SK-N-SH treated with all-trans-retinoic acid at 6 μM for 48 hours (cell line): ENCODE measurements at places on chromosomes 16 and 17.

DNA sequence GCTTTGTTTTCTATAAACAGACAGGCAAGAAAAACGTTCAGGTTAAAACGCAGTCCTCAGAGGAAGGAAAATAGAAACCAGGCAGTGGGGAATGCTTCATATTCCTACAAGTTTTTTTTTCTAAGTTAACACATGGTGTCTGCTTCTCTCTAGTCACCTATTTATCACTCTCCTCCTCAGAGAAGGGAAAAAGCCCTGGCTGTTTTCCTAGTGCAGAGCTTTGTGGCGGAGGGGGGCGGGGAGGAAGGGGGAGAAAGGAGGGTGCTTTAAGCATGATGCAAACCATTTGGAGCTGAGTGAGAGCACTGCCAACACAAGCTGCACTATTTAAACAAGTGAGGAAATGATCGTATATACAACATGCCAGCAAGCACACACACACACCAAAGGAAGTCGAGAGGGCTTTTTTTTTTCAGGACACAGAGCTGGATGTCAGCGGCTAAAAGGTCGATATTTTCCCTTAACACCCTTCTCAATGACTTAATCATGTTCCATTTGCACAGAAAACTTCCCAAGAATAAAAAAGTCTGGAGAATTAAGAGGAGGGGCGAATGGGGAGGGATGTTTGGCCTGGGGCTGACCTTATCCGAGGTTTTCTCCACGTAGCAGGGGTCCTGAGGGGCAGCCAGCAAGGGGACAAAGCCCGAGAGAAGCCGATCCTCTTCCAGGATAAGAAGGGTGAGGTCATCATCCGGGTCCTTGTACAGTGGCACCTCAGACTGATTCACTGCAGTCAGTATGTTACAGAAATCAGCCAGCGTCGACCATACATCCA, 117.4 kb downstream of the HIC1 start:
- ATAC-seq: peak; percentile 76

DNA sequence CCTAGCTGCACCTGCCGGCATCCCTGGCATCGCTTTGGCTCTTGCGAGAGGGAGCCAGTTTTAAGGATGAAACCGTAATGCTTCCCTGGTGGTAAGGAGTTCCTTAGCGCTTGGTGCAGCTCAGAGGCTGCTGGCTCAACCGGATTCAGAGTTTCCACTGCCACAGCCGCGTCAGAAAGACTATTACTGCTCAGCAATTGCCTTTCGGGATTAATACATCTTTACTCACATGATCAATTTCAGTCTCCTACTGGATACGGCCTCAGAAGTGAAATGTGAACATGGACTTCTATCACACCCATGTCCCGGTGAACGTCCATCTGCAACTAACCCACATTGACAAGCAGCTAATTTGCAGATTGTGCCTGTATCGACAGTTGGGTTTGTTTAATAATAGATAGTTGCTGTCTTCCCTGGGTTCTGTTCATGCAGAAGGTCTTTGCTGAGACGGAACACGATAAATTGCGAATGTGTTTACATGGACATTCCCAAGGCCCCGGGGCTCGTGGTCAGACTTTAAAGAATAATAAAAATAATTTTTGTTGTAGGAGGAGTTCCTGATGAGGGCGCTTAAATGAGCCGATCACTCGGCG, 175.4 kb downstream of the ENGASE start:
- ATAC-seq: no peak

- peak; percentile 64; the same call in 2 of the 3 replicates for ATAC-seq
Observed at GRCh38 chr17:57849163-57849873, 526 bp downstream of the MRPS23 start.

GRCh38 chr16:19506965-19507364, 14.9 kb downstream of the GDE1 start:
- ATAC-seq: no peak

DNA sequence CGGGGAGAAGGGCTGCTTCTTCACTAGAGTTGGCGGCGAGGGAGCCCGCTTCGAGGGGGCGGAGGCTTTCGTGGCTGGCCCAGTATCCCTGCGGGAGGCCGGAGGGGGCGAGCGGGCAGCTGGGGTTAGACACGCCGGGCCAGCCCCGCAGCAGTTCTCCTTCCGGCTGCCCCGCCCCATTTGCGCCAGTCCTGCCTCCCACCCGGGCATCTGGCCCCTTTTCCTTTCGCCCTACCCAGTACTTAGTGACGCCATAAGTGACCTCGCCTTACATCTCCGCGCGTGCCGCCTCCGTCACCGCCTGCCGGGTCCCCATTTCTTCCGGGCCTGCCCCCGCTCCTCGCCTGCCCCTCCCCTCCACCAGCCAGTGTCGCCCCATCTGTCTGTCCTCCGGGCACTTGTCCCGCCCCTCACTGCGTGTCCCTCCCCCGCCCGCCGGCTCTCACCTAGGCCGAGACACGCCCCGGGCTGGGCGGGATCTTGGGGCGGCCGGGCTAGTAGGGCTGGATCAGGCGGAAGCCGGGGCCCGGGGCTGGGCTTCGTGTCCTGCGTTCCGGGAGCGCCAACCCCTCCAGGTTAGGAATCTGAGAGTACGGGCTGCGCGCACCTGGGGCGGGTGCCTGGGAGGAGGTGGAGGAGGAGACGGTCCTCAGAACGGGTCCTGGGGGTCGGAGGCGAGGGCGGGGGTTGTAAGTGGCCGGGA, 14.3 kb downstream of the SPATA32 start:
- peak; percentile 88 for ATAC-seq

DNA sequence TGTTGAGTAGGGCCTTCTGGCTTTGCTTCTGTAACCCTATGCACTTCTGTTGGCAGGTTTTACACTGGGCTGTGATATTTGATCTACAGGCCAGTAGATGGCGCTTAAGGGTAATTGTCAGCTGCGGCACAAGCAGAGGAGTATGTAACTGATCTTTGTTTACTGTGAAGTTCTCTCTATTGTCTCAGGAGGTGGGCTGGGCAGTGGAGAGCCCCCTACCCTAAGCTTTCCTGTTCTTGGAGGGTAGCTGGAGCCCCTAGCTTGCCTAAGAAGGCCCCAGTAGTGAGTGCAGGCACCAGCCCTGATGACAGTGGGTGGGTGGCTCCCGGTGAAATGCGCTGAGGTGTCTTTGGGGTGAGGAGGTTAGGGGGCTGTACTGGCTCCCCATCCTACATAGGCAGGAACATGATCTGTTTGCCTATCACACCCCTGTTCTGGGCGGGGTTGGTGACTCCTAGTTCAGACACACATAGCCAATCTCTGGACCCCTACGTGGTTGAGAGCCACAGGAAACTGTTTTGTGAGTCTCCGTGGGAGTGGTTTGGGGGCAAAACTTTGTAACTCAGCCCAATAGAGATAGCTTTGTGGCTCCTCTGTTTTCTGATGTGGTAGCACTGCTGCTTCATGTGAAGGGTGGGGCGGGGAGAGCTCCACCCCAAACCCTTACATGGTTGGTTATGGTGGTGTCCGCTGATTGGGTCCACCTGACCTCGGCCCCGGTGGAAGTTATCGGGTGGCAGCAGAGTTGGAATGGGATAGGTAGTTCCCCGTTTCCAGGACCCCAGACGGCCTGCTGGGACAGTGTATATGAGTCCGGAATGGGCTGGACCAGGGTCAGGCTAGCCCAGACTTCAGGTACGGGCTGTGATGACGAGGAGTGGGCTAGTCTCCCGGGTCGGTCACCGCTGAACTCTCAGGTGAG, 60.4 kb downstream of the SLFN11 start:
- peak; percentile 98 for ATAC-seq

- ATAC-seq: no peak
Observed at GRCh38 chr17:77458202-77459017, 317.6 kb downstream of the SEC14L1 start.

DNA sequence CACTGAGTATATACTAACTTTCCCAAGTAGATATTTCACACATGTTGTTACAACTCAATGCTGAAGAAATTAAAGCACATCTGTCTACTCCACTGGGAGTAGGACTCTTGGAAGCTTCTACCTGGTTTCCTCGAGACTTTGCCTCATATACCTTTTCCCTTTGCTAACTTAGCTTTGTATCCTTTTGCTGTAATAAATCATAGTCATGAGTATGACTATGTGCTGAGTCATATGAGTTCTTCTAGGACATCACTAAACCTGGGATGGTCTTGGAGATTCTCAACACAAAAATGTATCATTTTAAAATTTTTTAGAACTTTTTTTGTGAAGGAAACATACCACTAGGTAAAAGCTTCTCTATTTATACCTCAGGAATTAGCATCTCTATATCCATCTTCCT, 39.8 kb downstream of the ABCA5 start:
- ATAC-seq: peak; percentile 77

DNA sequence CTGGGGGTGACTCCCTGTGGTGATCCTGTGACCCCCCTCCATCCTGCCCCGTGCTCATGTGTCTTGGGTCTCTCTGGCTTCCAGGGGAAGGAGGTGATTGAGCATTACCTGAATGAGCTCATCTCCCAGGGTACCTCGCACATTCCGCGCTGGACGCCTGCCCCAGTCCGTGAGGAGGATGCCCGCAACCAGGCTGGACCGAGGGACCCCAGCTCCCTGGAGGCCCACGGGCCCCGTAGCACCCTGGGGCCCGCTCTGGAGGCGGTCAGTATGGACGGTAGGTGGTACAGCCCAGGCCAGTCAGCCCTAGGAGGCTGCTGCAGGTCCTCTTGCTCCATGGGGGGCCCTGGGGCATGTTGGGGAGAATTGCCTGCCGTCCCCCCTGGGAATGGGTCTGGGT, 33.6 kb downstream of the SEC14L5 start:
- ATAC-seq: no peak

- no peak for ATAC-seq
Observed at GRCh38 chr17:76104140-76104895, 731 bp upstream of the EXOC7 start.

GRCh38 chr17:64236827-64237403, 26.1 kb downstream of the TEX2 start:
- ATAC-seq: 0 out of 3 replicates have a peak, but pooled peaks have one; percentile 10

DNA sequence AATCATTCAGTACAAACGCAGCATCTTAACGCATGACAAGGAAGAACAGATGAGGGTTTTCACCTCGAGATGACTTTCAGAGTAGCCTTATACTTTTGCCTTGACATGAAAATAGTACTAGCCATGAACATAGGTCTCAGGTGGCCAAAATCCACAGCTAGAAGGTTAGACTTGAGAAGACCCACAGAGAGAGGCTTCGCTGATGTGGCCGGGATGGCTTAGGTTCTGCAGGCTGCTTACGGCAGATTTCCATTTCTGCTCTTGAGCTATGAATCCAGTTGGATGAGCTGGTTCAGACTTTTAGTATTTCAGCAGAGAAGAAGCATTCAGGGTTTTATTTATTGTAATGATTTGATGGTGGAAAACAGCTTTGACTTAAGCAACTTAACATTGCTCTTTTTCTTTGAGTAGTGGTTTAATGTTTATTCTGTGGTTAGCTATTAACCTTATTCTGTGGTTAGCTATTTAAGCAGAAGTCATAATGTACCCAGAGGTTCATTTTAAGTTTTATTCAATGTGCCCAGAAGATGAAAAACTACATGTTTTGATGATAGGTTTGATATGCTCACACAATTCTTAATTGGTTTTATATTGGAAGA, 7.6 kb downstream of the KRT24 start:
- no peak for ATAC-seq

DNA sequence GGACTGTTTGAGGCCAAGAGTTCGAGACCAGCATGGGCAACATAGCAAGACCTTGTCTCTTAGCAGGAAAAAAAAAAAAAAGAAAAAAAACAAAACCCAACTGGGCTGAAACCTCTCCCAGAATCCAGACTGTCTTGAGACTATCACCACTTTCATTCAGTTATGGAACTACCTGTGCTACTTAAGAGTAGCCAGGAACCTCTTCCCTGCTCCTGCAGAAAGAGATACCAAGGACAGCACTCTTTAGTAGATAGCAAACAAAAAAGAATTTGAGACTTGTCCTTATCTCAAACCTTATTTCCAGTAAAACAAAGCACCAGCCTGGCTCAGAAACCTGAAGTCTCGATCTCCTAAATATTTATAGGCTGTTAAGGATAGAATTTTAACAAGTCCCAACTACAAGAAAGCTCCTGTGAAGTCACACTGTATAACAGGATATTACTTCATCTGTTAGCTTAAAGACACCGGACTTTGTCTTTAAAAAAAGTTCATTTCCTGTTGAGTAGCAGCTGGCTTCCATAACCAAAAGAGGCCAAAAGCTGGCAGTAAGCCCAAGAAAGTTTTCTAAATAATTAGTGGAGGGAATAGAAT, 5.1 kb downstream of the CDR2 start:
- no peak for ATAC-seq

DNA sequence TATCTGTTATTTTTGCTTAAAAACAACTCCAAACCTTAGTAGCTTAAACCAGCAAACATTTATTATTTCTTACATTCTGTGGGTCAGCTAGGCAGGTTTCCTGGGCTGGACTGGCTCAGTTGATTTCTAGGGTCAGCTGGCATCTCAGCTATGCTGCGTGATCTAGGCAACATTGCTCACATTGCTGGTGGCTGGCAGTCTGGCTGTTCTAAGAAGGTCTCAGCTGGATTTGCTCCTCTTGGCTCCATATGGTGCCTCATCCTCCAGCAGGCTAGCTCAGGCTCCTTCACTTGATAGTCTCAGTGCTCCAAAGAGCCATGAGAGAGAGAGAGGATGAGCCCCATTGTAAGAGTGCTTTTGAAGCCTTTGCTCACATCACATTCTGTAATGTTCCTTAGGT, 470.6 kb upstream of the CDH5 start:
- ATAC-seq: no peak

- ATAC-seq: no peak
Observed at GRCh38 chr17:49579522-49579921, 3.9 kb downstream of the NXPH3 start.
